CD4-positive, alpha-beta T cell treated with Interleukin-15 for 4 hours (primary cell): ENCODE measurements at places on chromosomes 13 and 19.

- no peak for DNase-seq
Measured at GRCh38 chr13:46109451-46109850, 4.6 kb upstream of the CPB2 start.

DNA sequence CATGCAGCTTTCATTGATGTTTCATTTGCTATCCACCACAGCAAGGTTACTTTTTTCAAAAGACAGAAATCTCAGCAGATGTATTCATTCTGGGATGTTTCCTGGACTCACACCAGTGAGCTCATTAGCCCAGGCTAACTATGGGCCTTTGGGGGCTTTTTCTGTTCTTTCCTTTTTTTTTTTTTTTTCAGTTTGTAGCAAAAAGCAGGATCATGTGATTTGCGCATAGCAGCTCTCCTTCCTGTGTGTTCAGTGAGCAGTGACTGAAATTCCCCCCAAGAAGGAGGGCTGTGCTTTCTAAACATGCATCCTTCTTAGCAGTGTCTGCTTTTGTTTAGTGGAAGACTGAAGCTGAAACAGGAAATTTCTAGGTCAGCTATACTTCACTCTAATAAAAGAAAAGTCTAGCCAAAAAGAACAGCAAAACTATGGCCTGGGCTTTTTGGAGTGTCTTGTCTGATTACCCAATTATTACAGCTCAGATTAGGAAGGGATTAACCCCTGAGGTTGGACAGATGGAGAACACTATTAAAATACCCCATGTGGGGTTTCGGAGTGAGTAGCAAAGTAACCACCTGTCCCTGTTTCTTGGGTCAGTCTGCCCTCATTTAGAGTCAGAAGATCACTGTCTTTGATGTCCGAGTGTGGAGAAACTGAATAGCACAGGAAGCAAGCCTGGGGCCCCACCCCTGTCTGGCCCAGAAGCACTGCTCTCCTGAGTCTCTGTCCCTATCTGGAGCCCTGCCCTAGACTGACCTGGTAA is 8.9 kb upstream of the AMER2 start:
- no peak for DNase-seq

DNA sequence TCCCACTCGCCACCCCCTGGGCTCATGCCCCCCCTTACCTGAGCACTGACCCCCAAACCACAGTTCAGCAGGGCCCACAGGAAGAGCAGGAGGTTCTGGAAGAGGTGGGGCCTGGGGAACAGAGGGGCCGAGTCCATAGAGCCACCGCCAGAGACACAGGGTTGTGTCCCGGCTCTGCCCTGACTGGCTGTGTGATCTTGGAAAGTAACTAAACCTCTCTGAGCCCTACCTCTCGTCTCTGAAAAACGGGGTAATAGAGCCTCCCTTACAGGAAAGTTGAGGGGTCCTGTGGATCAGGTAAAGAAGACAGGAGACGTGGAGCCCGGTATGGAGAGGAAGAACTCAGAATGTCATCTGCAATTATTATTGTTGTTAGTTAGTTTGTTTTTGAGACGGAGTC is 2.0 kb downstream of the ADAMTSL5 start:
- DNase-seq = no peak

- DNase-seq = no peak
Measured at GRCh38 chr13:109139346-109139745, 509.9 kb downstream of the MYO16 start.

DNA sequence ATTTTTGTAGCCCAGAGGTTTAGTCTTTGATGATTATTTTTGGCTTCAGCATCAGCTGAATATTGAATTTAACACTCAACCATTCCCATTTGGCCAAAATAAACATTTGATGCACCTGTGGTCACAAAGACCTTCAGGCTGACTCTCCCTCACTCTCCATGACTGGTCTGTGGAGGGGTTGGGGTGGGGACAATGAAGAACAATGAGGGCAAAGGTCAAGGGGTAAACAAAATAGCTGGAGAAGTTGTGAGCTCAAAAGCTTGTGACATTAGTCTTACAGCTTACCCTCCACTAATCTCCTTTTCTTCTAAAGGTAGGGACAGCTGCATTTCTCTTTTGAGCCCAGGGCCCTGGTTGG is 86.9 kb downstream of the SLC15A1 start:
- DNase-seq = no peak

- peak; percentile 46 for DNase-seq
Measured at GRCh38 chr19:10289167-10289835, 451 bp upstream of the ICAM5 start.

DNA sequence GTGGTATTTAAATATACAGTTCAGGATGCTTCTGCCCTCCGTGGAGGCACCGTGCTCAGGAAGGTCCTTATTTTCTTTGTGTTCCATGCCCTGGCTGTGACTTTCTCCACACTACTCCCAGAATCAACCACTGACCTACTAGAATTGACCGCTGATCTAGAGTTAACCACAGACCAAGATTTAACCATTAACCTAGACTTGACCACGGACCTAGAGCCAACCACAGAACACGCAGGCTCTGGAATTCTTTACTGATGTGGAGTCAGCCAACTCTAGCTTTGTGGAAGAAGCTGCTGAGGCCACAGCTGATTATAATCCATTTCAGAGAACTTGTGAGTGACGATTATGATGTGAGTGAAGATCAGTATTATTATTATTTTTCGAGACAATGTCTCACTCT is 18.0 kb downstream of the GTF2F2 start:
- DNase-seq = no peak

GRCh38 chr19:31312009-31312676 is 37.1 kb downstream of the TSHZ3 start:
- no peak for DNase-seq
